T1000 (cell line): ENCODE measurements at places on chromosomes 4 and X.

DNA sequence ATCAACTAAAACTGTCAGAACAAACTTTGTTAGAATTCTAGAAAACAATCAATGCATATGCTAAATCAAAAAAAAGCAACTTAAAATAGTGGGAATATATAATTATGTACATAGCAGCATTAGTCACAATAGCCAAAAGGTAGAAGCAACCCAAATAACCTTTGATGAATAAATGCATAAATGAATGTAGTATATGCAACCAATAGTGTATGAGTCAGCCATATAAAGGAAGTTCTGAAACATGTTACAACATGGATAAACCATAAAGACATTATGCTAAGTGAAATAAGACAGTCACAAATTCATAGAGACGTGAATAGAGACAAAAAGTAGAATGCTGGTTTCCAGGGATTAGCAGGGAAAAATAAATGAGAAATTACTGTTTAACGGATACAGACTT, 762.8 kb upstream of the INTU start:
- no peak for DNase-seq

- no peak for DNase-seq
These were observed 553.5 kb downstream of the SPOCK3 start for GRCh38 chr4:166680796-166681195.

- DNase-seq: no peak
These were observed 815.1 kb downstream of the ADGRL3 start for GRCh38 chr4:62015043-62015739.

DNA sequence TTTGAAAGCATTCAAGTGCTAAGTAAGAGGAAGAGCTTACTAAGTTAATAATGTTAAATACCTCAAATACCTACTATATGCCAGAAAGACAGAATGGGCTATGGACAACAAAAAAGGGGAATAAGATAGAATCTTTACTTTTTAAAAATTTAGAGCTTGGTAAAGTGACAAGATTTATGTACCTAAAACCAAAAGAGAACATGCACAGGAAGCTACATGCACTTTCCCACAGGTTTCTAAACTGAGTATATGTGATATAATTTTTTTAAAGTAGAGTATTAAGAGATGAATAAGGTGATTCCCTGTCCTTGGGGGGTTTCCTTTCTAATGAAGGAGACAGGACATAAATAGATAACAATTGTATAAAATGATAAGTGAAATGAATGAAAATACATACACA, 30.7 kb downstream of the SLC4A4 start:
- DNase-seq: no peak

DNA sequence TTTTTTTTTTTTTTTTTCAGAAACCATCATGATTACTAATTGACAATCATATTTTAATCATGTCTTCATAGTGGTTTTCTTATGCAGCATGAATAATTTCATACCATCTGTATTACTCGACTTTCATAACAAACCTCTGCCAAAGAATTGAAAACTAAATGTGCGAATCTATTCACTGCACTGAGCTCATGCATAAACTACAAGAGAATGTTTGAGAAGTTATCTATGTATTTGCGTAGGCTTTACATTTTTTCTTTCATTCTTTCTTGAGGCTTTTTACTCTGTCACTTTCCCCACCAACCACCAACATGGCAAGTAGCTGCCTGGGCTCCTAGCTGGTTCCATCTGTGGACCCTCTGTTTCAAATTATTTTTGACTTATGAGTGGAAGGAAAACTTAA, 1761.0 kb downstream of the STIM2 start:
- no peak for DNase-seq

- DNase-seq: no peak
These were observed 72.3 kb upstream of the TNMD start for GRCh38 chrX:100512471-100512870.

DNA sequence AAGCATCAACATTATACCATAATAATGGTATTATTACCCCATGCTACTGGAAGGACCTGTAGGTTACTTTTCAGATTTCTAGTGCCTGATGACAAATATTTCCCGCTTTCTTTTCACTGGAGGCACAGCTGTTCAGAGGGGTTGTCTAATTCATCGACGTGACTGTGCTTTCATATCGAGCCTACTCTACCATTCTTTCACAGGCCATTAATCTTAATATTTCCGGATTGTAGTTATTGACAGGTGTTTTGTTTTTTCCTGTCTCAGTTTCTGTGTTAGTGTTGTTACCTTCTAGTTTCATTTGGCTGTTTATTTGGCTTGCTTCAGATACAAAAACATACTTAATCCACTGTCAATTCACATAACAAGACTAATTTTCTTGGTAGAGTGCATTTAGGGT, 330.9 kb downstream of the SPOCK3 start:
- DNase-seq: no peak

GRCh38 chr4:110175634-110176033, 22.8 kb downstream of the ELOVL6 start:
- no peak for DNase-seq
